ENCODE measurements at places on chromosomes 3 and 15.

DNA sequence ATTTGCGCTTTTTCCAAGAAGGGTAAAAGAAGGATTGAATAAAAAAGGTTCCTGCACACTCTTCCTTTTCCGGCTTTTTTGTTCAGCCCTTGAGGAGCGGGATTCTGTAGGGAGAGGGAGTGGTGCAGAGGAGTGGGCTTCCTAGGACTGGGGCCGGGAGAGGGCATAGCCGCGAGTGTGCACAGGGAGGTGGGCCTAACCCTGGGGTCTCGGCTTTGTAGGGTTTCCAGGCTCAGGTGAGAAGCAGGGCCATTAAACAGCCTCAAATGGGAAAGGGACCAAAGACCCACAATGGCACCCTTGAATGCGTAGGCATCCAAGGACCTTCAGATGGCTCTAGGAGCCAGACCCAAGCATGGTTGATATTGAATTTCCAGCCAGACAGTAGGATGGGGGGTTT lies 35.4 kb upstream of the RAB6B start:
- DNase-seq: no peak

GRCh38 chr15:85961821-85962220 lies 117.8 kb upstream of the AGBL1 start:
- DNase-seq: no peak

- no peak for DNase-seq
Measured at GRCh38 chr3:17638356-17638755, 104.1 kb downstream of the TBC1D5 start.

- no peak for DNase-seq
Measured at GRCh38 chr3:25587094-25587493, 77.6 kb downstream of the TOP2B start.

DNA sequence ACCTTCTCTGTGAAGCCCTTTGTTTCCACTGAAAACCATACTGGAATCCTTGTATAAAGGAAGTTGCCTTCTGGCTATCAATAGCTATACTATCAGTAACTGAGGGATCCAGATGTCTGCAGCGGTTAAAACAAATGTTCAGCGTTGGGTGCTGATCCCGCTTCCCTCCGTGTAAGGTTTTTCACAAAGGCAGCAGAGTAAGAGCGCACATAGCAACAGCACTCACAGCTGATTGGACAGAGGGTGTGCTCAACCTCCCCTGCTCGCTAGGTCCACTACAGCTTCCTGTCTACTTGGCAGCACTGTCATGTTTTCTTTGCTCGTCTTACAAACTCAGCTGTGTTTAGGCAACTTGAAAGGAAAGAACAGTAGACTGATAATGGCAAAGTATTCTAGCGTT lies 27.3 kb downstream of the ATOSA start:
- peak; percentile 77 for DNase-seq

DNA sequence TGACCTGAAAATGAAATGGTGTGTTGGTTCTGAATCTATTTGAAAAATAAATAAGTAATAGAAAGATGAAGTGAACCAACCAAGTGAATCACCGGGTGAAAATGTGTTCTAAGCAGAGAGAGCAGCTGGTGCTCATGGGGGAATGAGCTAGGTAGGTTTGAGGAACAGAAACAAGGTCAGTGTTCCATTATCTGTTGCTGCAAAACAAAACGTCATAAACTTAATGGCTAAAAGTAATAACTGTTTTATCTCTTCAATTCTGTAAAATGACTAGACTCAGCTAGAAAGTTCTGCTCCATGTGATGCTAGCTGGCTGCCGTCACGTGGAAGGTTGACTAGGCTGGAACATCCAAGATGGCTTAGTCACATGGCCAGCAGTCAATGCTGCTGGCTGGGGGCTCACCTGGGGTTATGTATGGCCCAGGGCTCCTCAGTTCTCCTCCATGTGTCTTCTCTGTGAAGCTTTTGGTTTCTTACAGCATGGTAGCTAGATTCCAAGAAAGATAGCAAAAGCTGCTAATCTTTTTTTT lies 13.3 kb upstream of the SH3BP5 start:
- DNase-seq: no peak
